ENCODE measurements at places on chromosomes 7 and 10. TPM values are rescaled to one million over a fixed set of nuclear protein-coding genes. Genes with fewer than 3 reads are reported as not detected.

The TECPR1 gene
- 24.5 TPM for total RNA-seq

The CALHM3 gene
- 0.23 TPM for total RNA-seq

The OR9A2 gene
- not detected for total RNA-seq

The MSMB gene
- total RNA-seq: not detected

The OGA gene
- 45.3 TPM for total RNA-seq

The PALS2 gene
- total RNA-seq: 40.0 TPM

The LRRC17 gene
- 20.2 TPM for total RNA-seq

The NEUROG3 gene
- total RNA-seq: 0.14 TPM

The HMX2 gene
- not detected for total RNA-seq

The DMTF1 gene
- 33.3 TPM for total RNA-seq

The FXYD4 gene
- not detected for total RNA-seq

The NUDT13 gene
- total RNA-seq: 1.1 TPM

The NFE2L3 gene
- total RNA-seq: 34.1 TPM

The INTS1 gene
- 34.1 TPM for total RNA-seq

The ANXA8L1 gene
- total RNA-seq: not detected
